Posterior cingulate gyrus (tissue), 11 donors: ENCODE measurements at places on chromosomes 16 and 17.
A peak's percentile ranks its signal among the peaks of the same experiment; 100 is the strongest.

DNA sequence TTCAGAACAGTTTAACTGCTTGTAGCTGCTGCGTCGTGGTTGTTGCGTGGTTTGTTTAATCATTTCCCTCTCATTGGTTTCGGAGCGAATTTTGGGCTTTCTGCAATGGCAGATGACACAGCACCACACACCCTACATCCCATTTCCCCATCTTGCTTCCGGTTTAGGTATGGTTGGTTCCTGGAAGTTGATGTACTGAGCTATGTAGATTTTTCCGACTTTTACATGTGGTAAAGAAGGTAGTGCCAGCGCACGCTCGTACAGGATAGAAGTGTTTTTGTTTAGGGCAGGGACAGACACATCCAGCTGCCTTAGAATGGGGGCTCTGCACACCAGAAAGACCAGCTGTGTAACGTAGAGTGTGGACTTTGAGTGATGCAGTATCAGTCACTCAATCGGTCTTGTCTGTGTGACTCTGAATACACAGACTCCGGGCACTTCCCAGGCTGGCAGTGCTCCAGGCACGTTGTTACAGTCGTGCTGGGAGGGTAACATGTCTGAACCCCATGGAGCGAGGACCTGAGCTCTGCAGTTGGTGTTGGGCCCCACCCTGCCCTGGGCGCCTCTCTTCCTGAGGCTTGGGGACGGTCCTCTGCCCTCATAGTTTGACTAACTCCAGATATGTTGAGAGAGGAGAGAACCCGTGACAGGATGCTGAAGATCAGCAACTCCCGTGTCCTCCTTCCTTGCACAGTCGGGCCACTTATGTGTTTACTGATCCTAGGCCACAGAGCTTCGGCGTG, 172.0 kb upstream of the CHMP6 start:
- DNase-seq, result no peak

DNA sequence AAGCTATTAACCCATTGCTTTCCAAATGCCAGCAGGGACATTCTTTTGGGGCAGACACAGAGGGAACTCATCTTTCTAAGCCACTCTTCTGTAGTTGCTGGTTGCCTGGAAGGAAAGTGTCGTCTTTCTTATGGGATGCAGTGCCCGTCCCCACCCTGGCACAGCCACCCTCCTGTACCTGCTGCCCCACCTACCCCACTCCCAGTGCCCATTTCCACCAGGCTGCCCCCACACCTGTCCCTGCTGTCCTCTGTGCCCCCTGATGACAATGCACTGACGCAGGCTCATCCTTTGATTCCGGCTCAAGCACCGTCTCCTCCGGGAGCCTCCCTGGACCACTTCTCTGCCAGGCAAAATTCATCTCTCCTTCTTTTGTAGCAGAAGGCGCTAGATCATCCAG, 190.4 kb upstream of the CDH5 start:
- no peak for DNase-seq

GRCh38 chr16:29662729-29663015, 375 bp upstream of the SPN start:
- DNase-seq, result no peak

DNA sequence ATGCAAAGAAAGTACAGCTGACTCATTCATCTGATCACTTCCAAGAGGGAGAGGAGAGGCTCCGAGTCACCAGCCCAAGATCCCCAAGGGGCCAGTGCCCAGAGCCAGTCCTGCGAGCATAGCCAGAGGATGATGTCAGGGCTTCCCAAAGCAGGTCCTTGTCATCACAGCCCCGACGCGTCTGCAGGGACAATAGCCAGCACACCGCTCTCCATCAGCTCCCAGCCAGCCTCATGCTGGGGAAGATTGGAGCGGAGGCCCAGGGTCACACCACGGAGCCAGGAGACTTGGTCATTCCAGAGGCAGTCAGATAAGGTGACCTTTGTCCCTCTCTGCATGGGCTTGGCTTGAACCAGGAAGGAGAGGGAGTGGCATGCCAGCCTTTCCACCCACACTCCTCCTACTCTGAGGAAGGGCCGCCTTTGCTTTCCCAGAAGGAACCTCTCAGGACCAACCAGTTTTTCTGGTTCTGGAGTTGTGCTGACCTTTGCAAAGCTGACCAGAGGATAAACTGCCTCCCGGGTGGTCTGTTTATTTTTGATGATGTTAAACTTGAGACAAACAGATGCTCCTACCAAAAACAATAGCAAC, 58.3 kb upstream of the ARHGAP44 start:
- no peak for DNase-seq

- DNase-seq, result no peak
These were observed 1.6 kb downstream of the CMIP start for GRCh38 chr16:81445966-81446906.

GRCh38 chr17:7647018-7647417, 3.7 kb upstream of the ATP1B2 start:
- no peak for DNase-seq

DNA sequence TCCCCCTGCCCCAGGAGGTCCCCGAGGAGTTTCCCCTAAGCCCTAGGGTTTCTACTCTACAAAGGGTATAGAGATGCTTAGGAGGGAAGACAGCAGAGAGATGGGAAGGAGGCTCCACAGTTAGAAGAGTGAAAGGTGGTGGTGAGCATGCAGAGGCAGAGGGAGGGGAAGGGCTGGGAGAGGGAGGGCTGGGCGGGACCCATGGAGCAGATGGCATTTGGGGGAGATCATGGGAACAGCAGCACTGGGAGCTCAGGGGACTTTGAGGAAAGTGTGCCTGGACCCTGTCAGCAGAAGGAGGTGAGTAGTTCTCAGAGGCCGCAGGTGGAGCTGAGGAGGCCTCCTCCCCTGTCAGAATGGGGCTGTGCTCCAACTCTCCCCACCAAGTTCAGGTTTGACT, 650 bp upstream of the OTOP3 start:
- DNase-seq, result no peak

GRCh38 chr17:31433091-31433790, 41.8 kb downstream of the RAB11FIP4 start:
- no peak for DNase-seq

GRCh38 chr16:14026572-14027285, 44.4 kb upstream of the MRTFB start:
- DNase-seq, result no peak

GRCh38 chr17:60303406-60304099, 88.4 kb downstream of the USP32 start:
- no peak for DNase-seq

- no peak for DNase-seq
These were observed 5.6 kb upstream of the VASN start for GRCh38 chr16:4366016-4366415.

DNA sequence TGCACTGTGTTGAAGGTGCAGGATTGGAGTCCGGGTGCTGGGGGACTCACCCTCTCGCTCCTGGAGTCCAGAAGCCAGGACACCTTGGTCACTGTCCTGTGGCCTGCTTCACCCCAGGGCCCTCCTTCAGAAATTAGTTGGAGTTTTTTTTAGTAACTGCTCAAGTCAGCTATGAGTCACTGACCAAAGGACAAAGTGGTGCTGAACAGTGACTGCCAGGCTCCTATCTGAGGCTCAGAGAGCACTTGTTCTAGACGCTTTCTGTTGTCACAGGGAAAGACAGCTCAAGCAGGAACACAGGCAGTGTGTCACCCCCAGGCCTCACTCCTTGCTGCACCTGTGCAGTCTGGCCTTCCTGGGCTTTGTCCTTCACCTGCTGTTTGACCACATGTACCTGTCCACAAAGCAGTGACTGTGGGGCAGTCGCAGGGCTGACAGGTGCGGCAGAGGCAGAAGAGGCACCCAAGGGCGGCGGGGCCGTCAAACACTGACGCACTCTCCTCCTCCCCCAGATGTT, 4.1 kb upstream of the FAAP100 start:
- DNase-seq, result peak; percentile 30

- no peak for DNase-seq
These were observed 1.1 kb downstream of the KCTD11 start for GRCh38 chr17:7352910-7353635.

DNA sequence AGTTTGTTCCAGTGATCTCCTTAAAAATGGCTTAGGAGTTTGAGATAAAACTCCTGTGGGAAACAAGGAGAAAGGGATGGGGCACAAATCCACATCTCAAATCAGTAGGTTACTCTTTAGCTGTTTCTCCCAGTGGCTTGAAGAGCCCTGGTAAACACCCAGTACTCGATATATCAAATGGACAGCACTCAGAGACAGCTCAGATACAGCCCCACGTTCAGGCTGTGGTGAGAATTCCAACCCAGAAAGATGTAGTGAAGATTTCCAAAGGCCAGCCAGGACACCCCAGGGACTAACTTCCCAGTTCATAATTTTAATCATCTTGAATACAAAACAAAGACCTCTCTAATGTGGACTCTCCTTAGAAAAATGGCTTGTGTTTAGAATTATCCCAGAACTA, 6.4 kb upstream of the VEZF1 start:
- no peak for DNase-seq

- no peak for DNase-seq
These were observed 5.6 kb upstream of the HSD3B7 start for GRCh38 chr16:30979170-30980022.

DNA sequence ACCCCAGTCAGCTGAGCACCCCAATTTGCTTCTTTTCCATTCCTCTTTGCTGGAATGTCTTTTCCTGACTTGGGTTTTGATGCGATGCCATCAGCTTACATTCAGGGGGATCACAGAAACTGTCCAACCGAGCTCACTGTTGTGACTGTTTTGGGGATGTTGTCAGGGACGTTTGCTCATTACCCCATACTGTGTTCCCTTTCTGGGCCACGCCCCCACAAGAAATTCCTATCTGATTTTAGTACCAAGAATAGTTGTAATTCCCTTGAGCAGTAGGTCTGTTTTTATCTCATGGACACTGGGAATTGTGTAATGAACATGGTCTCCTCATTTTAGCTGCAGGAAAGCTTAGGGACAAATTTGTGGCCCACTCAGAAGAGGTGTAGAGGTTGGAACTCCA, 2.6 kb upstream of the NTN1 start:
- no peak for DNase-seq

DNA sequence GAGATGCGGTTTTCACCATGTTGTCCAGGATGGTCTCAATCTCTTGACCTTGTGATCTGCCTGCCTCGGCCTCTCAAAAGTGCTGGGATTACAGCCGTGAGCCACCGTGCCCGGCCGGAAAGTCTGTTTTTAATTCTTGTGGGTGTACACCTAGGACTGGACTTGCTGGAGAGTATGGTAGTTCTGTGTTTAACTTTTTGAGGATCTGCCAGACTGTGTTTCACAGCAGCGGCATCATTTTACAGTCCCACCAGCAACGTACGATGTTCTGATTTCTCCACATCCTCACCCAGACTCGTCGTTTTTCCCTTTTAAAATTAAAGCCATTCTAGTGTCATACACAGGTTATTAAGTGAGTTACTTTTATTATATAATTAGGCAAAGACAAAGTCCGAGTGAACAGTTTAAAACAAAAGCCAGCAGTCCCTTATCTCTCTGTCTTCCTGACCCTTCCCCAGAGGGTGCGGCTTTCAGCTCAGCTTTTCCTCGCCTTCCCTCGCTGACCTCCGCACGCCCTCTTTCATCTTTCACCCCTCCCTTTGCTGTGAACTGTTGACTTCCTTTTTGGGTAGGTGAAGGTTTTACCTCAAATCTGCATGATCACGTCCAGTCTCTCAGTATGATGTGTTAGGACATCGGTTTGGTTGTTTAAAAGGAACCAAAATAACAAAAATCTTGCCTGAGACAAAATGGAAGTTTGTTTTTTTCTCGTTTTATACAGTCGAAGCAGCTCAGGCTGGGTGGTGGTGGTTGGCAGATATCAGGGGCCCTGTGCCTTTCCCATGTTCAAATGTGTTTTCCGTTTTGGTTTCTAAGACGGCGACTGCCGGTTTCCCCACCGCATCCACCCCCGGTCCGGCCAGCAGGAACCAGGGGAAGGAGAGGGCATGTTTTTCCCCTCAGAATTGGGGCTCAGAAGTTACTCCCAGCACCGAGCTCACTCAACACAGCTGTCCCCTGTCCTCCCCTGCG, 18.0 kb downstream of the FAM234A start:
- no peak for DNase-seq

DNA sequence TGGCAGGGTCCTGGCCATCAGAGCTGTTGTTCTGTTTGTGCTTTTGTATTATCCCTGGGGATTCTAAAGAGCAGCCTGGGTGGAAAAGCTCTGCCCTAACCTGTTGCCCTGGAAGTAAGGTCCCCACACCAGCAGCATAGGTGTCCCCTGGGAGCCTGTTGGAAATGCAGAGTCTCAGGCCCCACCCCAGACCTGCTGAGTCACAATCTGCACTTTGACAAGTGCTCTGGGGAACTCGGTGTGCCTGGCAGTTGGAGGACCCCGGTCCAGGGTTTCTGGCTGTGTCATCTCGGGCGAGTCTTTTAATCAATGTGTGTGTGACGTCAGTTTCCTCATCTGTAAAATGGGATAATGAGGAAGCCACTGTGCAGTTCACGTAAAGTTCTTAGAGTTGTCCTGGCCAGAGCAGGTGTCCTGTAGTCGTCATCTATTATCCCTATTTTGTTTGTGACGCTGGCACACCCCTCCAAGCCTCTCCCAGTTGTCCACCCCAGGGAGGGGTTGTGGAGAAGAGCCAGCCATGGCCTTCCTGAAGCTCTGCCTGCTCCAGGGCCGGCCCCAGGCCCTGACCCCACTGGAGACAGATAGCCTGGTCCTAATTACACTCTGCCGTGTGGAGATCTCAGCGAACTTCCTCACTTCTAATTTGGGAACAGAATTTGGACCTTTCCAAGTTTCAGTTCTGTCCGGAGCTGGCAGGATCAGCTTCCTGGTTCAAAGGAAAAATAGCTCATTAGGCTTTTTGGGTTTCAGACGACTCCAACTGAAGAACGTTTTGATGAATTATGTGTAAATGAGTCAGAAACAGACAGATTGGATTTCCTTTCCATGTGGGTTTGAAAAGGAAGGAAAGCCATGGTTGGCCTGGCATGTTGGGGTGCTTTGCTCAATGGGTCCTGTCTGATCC, 295.7 kb upstream of the FOXF1 start:
- peak; percentile 38 for DNase-seq

GRCh38 chr16:78641433-78641832, 542.0 kb downstream of the WWOX start:
- no peak for DNase-seq

GRCh38 chr16:59699786-59700185, 965.7 kb upstream of the GOT2 start:
- no peak for DNase-seq

GRCh38 chr17:76238847-76239537, 1.3 kb downstream of the RNF157 start:
- no peak for DNase-seq

DNA sequence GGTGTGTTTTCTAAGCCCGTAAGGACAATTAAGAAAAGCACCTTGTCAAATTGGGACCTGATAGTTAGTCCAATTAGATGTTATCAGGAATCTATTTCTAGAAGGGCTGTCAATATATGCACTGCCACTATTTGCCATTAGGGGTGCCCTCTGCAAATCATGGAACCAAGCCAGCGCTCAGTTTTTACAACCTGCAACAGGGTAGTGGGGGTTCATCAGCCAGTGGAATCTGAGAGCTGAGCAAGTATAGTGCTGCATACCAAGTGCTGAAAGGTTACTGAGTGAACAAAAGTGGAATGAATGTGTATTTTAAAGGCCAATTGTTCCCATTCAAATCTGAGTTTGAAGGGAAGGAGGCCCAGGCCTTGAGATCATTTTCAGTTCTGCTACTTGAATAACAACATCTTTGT, 10.4 kb downstream of the PRR11 start:
- DNase-seq, result peak; percentile 30
